Lower lobe of right lung (tissue), 2 donors: ENCODE measurements at places on chromosomes 6 and 20. TPM values are rescaled to one million over a fixed set of nuclear protein-coding genes. Genes with fewer than 3 reads are reported as not detected.

MUC21 gene
- total RNA-seq: 3.8 TPM

ELOVL4 gene
- total RNA-seq: 0.24 TPM

CLDN20 gene
- total RNA-seq: not detected

LSM2 gene
- total RNA-seq: 30.5 TPM

TTK gene
- total RNA-seq: 1.7 TPM

ZC3H12D gene
- total RNA-seq: 2.6 TPM

OOEP gene
- total RNA-seq: not detected

HAO1 gene
- total RNA-seq: not detected

CENPQ gene
- total RNA-seq: 4.3 TPM

LAMA2 gene
- 49.6 TPM for total RNA-seq

ZSCAN26 gene
- total RNA-seq: 12.2 TPM

FNDC11 gene
- total RNA-seq: 1.3 TPM

DNA sequence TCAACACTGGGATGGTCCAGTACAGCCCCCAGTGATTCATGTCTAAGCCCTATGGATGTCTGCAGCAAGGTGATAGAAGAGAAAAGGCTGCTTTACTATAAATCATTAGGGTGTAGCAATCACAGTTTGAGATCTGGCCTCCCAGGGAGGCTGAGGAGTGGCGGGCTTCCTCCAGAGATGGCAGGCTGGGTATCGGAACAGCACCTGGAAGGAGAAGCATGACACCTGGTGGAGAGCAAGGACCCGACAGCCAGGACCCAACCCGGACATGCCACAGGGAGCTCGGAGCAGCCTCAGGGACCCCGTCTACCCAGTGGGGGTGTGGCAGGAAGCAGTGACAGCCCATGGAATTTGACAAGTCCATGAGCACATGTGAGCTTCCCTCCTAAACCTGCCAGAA is 114.8 kb upstream of the CD93 start:
- DNase-seq: peak; percentile 69

GRCh38 chr20:24678351-24679106 is 209.1 kb downstream of the SYNDIG1 start:
- no peak for DNase-seq

- DNase-seq: no peak
Observed at GRCh38 chr20:19560881-19561480, 197.1 kb upstream of the RIN2 start.

DNA sequence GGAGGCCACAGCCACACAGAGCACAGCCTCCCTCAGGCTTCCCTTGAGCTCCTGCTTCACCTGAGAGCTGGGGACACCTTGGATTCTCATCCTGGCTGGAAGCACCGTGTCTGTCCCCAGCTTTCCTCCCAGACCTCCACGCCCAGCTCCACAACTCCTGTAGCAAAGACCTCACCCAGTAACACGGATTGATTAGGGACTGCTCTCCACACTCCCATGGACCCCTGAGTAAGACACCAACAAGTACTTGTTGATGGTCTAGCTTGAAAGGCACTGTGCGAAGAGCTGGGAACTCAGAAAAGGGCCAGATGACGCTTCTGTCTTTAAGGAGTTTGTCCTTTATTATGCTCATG is 109.6 kb downstream of the DLL1 start:
- DNase-seq: no peak

GRCh38 chr6:3402310-3403237 is 54.3 kb downstream of the SLC22A23 start:
- DNase-seq: no peak

GRCh38 chr6:28632326-28632851 is 106.7 kb downstream of the GPX5 start:
- no peak for DNase-seq

DNA sequence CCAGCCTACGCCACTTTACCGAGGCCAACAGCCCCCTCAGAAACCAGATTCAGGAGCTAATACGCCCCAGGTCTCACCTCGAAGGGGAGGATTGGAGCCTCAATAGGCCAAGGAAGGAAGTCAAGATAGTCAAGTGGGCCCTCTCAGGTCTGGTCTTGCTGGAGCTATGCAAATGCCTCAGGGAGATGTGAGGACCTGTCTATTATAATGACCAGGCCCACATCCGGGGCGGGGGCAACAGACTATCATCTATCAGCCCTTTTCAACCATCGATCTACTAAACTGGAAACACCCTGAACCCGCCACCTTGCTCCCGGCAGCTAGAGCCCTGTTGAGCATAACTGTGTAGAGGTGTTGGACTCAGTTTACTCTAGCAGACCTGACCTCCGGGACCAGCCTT is 12.7 kb upstream of the GSTA3 start:
- no peak for DNase-seq

DNA sequence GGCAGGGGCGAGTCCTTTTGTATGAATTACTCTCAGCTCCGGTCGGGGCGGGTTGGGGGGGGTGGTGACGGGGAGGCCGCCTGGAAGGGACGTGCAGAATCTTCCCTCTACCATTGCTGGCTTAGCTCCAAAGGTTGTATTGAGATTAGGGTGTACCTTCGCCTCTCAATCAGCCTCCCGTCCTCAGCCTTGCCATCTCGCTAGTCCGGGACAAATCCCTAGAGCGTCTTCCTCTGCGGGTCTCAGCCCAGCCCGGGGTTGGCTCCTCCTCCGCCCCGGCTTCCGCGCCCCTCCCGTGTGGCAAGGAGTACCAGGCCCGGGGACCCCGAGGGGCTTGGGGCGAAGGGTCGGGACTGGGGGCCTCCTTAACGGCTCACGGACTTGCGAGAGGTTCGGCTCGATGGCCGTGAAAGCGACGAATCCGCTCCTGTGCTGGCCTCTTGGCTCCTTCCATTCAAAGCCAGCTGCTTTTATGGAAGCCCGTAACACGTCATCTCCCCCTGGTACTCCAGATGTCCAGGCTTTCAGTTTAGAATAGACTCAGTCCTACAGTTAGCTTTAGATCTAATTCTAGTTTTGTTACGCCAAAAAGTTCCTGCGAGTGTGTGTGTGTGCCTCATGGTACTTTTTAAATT is 636 bp upstream of the EEF1A1 start:
- DNase-seq: peak; percentile 83

DNA sequence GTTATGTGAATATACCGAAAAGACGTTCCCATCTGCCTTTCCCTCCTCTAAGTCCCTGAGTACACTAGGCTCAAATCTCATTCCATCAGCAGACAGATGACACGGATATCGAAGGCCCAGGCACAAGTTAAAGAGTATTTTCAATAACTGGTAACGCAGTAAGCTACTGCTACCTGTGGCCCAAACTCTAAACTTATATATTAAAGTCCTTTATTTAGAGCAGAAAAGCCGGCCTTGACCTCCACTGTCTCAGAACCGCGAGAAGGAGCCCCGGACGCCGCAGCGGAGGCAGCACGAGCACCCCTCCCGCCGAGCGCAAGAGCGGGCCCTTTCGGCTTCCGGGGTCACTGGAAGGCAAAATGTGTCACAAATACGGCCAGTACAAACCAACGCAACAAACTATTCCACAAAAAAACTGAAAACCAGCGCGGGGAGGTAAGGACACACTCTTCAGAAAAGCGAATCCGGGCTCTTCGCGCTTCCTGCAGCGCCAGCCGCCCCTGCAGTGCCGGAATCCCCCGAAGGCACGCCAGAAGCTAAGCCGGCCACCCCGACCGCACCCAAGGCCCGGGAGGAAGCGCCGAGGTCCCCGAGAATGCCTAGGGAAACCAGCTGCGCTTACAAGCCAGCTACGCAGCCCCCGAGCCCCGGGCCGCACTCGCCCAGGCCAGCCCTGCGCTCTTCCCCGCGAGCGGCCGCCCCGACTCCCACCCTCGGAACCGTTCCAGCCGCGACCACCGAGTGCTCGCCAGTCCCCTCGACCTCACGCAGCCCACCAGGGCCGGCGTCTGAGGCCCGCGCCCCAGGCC is 681 bp downstream of the DIDO1 start:
- no peak for DNase-seq

- no peak for DNase-seq
Observed at GRCh38 chr6:37049758-37050044, 44.2 kb downstream of the FGD2 start.

- DNase-seq: no peak
Observed at GRCh38 chr20:38184101-38184500, 19.0 kb upstream of the TGM2 start.

DNA sequence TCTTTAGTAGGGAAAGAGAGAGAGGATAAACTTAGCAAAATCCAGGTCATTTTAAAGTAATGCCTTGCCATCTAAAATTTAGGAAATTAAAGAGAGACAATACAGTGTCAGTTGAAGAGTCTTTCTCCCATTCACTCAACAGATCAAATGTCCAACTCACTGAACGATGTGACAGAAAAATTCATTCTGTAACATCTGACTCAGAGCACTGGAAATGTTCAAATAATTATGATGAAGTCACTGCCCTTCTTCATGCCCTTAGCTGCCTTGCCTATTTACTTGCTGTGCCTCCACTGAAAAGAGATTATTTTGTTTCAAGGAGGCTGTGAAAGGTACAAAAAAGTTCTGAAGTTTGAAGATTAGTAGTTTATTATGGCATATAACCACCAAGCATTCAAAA is 434.8 kb downstream of the ADGRB3 start:
- no peak for DNase-seq

- DNase-seq: no peak
Observed at GRCh38 chr20:9884666-9885065, 45.8 kb upstream of the PAK5 start.

GRCh38 chr6:157488716-157489118 is 107.7 kb downstream of the ZDHHC14 start:
- DNase-seq: no peak

DNA sequence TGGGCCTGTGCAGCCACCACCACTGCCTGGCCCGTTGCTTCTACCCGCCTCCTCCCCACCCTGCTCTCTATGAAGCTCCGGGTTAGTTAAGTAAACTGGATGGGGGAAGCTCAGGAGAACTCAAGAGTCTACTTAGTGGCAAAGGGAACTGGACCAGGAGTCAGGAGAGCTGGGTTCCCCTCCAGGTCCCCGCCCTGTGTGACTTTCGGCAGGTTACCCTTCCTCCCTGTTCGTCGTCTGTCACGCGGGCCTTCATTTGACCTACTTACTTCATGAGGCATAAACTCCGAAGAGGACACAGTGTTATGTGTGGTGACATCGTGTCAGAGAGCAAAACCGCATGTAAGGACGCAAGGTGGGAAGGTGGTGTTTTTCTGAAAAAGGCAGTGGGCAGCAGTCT is 75.3 kb downstream of the TCP11 start:
- DNase-seq: peak; percentile 15

DNA sequence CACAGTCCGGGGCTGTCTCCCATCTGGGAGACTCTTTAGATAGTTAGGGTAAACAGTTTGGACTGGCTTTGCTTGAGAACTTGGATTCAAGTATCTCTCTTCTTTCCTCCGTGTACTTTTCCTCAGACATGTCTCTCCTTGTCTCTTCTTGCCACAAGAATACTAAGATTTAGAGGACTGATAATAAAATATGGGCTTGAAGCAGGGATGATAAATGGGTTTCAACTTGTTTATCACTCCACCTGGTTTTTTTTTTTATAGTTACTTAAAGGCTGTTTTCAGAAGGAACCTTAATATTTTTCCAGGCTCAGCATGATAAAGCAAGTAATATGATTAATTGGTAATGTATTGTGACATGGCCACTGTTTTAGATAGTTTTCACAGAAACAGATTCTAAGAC is 40.9 kb upstream of the KIF13A start:
- no peak for DNase-seq

DNA sequence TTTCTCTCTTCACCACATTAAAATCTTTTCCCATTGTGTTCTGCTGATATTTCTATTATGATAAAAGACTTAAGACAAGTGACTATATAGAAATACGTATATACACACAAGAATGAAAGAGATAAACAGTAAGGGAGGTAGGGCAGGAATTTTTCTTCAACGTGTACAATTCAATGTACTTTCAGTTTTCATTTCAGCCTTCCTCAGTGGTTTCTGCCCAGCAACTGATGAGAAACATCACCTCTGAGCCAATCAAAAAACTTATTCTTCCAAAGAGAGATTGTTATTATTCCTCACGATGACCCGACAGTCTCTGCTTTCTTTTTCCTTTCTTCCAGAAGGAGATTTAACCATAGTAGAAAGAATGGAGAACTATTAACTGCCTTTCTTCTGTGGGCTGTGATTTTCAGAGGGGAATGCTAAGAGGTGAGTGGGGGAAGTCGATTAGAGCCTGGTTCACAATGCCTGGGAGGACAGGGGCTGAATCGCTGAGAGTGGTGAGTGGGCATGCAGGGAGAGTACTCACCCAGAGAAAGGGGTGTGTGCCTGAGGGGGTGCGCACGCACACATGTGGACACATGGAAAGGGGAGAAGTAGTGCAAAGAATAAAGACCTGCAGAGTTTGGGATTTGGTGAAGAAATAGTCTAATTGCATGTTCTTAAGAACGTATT is at the start of gene BTN3A1:
Gene BTN3A1, plus strand, starts transcription at position 289 of the 672 bp plus-strand sequence. CDS start 3,289 bp downstream, outside the sequence.
- peak; percentile 80 for DNase-seq

GRCh38 chr6:52394251-52394666 is 25.9 kb upstream of the EFHC1 start:
- no peak for DNase-seq

- DNase-seq: no peak
Observed at GRCh38 chr6:145096846-145097245, 638.5 kb downstream of the EPM2A start.

DNA sequence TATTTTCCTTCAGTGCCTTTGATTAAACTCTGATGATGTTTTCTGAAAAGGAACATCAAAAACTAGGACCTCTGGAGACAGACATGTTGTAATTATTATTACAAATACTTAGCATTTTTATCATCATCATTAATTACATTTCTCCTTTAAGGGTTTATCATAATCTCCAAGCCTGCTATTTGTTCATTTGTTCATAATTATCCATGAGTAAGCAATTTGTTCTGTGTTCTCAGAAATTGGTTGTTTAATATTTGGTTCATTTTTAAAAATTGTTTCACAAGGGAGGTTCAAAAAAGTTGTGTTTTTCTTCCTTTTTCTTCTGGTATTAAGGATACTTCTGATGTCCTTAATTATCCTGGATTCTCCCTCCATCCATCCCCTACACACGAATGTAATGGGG is 850.2 kb upstream of the FLRT3 start:
- no peak for DNase-seq

DNA sequence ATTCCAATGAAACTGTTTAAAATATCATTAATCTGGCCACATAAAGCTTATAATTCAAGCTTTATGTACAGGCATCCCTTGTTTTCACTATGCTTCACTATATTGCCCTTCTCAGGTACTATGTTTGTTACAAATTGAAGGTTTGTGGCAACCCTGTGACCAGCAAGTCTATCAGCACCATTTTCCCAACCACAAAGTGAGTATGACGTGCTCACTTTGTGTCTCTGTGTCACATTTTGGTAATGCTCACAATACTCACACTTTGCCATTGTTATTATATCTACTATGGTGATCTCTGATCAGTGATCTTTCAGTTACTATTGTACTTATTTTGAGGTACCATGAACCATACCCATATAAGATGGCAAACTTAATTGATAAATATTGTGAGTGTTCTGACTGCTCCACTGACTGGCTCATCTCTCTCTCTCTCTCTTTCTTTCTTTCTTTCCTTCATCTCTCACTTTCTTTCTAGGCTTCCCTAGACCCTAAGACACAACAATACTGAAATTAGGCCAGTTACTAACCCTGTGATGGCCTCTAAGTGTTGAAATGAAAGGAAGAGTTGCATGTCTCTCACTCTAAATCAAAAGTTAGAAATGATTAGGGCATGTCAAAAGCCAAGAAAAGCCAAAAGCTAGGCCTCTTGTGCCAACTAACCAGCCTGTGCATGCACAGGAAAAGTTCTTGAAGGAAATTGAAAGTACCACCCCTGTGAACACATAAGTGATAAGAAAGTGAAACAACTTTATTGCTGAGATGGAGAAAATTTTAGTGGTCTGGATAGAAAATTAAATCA is 227.9 kb downstream of the BCAS1 start:
- no peak for DNase-seq
